ENCODE measurements at places on chromosomes 2 and 18.

GRCh38 chr2:197128897-197129296 lies 181.7 kb downstream of the ANKRD44 start:
- no peak for DNase-seq

GRCh38 chr2:201546576-201546975 lies 95.0 kb downstream of the STRADB start:
- DNase-seq, result peak; percentile 69

DNA sequence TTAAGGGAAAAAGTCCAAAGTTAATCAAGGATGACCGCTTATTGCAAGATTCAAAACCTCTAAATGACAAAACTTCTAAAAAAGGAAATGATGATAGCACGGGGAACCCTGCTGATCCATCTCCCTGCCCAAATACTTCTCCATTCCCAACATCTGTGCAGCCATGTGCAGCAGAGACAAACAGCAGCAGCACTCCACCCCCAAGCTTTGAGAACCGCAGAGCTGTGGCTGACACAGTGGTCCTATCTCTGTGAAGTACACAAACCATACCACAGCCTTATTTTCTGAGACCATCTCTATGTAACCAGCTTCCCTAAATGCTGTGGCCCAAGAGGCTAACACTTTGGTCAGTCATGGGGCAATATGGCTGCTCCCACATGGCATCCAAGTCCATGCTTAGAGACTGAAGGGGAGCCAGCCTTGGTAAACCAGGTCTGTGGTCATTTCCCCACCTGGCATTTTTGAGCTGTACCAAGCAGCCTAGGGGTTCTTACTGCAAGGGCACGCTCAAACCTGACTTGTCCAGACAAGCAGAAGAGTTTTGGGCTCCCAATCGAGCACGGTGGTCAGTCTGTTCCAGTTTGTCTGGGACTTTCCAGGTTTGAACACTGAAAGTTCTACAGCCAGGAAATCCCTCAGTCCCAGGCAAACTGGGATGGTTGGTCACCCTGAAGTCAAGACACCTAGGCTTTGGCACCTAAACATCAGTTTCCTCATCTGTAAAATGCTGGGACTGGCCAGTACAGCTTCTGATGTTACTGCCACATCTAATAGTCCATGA lies 17.1 kb upstream of the NFE2L2 start:
- no peak for DNase-seq

DNA sequence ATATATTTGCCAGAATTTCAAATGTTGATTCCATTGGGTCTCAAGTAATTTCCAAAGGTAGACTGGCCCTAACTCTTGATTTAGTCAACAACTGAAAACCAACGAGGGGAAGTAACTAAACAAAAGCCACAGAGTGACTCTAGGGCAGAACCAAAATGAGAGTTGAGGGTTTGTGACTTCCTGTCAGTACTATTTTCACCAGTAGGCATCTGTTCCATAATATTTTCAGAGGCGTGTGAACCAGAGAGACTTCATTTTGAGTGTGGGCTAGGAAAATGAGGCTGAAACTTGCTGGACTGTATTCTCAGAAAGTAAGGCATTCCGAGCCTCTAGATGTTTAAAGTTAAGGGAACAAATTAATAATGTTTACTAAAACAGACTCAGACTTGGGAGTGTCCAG lies 70.6 kb downstream of the GDF7 start:
- DNase-seq, result no peak

GRCh38 chr2:103287746-103288145 lies 525.9 kb downstream of the TMEM182 start:
- no peak for DNase-seq

- DNase-seq, result peak; percentile 54
These were observed 15.5 kb downstream of the DUSP19 start for GRCh38 chr2:183093857-183094657.

GRCh38 chr2:239881561-239882320 lies 143.4 kb downstream of the NDUFA10 start:
- peak; percentile 66 for DNase-seq

- no peak for DNase-seq
These were observed 14.0 kb upstream of the COL6A3 start for GRCh38 chr2:237427769-237428506.

DNA sequence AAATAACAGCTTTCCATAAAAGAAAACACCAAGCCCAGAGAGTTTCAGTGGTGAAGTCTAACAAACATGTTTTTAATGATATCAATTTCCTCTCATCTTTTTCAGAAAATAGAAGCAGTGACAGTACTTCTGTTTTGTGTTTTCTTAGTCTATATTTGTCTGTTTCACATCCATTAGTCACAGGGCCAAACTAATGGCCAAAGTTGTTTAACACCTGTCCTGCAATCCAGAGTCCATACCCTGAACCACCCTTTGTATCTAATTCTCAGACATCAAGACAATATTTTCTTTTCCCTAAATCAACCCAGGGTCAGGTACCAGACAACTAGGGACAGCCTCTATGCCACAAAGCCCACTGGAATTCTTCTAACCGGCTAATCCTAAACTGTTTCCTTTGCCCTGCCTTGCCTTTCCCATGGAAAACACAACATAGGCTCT lies 25.9 kb downstream of the TMSB10 start:
- no peak for DNase-seq

GRCh38 chr2:105856581-105856980 lies 111.9 kb downstream of the NCK2 start:
- no peak for DNase-seq

DNA sequence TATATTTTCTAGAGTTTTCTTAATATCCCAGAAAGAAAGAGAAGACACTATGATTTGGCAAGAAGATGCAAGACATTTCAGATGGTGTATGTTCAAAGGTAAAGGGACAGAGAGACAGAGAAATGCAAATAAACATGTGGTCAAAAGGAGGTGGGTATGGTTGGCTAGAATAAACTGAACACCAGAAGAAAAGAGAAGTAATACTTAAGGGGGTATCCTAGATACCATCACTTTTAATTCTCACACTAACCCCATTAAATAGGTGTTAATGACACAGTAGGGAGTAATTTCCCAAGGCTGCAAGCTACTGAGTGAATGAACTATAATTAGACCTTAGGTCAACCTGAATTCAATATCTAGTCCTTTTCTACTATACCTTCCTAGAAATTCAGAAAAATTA lies 111.2 kb upstream of the CD226 start:
- no peak for DNase-seq

DNA sequence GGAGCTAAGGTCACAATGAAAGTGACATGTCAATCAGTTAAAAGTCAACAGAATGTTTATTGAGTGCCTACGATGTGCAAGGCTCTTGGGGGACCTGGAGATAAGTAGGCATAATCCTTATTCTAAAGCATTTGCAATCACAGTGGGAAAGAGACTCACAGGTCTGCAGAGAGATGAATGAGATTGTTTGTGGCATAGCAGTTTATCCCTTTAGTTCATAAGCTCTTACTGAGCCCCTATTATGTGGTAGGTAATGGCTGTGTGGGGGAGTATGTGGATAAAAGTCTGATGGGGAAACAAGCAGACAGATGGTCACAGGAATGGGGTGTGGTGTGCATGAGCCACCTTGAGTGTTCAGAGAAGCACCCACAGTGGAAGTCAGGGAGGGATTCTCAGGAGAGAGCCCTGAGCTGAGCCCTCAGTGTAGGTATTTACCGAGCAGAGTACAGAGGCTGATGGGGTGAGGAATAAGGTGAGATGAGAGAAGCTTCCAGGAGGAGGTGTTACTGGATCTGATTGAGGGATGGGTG lies 48.1 kb downstream of the EMILIN2 start:
- no peak for DNase-seq

Measured in cardiac fibroblast (primary cell).